Stimulated activated CD8-positive, alpha-beta memory T cell treated with anti-CD3 and anti-CD28 coated beads, Interleukin-2, amount 100 ng/mL, for 48 hours (primary cell): ENCODE measurements at places on chromosomes 2 and 18.

DNA sequence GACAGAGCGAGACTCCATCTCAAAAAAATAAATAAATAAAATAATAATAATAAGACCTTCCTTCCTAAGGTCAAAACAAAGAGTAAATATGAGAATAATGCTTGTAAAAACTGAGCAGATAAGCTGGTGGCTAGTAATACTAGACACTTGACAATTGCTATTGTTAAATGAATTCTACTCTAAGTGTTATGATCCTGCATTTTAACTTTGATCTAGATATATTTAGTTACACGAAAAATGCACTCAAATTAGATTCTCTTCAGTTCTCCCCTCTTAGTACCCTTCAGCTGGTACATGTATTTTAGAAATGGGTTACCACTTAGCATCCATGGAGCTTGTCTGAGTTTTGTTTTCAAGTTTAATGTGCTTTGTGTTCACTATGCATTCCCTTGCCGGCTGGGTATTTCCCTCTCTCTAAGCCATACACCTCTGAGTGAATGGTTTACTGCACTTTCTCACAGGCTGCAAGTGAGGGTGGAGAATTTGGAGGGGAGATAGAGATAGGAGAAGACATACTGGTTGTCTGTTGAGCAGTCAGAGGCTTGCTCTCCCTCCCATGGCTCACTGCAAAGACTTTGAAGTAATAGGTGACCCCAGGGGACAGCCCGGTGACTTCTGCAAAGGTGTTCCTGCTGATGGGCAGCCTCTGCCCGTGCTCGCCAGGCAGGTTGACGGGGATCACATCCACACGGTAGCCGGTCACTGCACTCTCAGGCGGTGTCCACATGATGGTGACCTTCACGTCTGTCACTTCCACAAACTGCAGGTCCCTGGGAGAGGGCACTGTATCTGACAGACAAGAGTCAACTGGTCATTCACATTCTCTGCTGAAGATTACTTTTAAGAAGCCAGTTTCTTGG is 29.9 kb downstream of the FN1 start:
- no peak for DNase-seq

GRCh38 chr2:101041413-101041812 is 39.3 kb downstream of the RPL31 start:
- no peak for DNase-seq

- DNase-seq = no peak
Observed at GRCh38 chr2:197229509-197230443, 80.8 kb downstream of the ANKRD44 start.

DNA sequence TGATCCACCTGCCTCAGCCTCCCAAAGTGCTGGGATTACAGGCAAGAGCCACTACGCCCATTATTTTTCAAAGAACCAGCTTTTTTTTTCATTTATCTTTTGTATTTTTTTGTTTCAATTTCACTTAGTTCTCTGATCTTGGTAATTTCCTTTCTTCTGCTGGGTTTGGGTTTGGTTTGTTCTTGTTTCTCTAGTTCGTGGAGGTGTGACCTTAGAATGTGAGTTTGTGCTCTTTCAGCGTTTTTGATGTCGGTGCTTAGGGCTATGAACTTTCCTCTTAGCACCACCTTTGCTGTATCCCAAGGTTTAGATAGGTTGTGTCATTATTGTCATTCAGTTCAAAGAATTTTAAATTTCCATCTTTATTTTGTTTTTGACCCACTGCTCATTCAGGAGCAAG is 86.7 kb upstream of the MSTN start:
- DNase-seq = no peak

- DNase-seq = no peak
Observed at GRCh38 chr18:31041271-31042083, 1.1 kb downstream of the DSC3 start.
